ENCODE measurements at places on chromosomes 11 and 22. TPM values are rescaled to one million over a fixed set of nuclear protein-coding genes. Genes with fewer than 3 reads are reported as not detected.
A peak's percentile ranks its signal among the peaks of the same experiment; 100 is the strongest.

The GDPD4 gene
- not detected for total RNA-seq

The ZP1 gene
- not detected for total RNA-seq

The C11orf16 gene
- total RNA-seq: not detected

The MIAT gene
- 0.25 TPM for total RNA-seq

The RBMXL2 gene
- total RNA-seq: not detected

DNA sequence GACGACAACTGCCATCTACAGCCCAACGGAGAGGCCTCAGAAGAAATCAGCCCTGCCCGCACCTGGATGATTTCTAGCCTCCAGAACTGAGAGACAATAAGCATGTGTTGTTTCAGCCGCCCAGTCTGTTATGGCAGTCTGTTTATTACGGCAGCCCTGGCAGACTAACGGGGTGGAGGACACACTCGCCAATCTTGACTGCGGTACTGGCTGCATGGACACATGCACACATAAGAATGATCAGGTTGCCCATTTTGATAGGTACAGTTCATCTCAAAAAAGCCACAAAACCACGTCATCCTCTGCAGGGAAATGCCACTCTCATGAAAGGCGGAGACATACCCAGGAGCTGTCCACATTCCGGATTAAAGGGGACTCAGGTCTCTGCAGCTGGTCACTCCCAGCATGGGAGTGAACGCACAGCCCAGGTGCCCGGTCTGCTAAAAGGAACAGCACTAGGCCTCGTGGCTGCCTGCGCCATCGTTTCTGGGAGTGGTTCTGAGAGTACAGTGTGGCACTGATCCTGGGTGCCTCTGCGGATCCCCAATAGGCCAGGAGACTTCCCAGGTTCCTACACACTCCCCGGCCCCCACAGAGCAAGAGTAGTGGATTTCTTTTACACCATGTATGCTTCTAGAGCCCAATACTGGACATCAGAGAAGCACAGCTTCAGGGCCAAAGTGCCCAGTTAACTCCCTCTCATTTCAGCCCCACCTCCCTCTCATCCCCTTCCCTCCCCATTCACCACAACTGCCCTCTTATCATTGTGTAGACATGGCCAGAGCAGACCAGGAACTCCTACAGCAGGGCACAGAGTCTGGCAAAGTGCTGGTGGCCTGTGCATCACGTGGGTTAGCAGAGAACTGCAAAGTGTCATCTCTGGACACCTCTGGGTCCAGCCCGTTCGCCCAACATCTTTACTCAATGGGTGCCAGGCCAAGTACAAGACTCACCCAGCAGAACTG, 11.7 kb upstream of the COMT start:
- no peaks in the 10 kb centered on the region for H3K36me3 ChIP-seq
- no peak overlapping the region for H3K4me3 ChIP-seq
- no peak overlapping the region for H3K27ac ChIP-seq
- H3K27me3 ChIP-seq: no peaks in the 10 kb centered on the region
- peaks cover 7% of the 10 kb centered on the region for H3K4me1 ChIP-seq
- no peak for DNase-seq

GRCh38 chr11:67374571-67375281, 1.3 kb upstream of the CLCF1 start:
- H3K36me3 ChIP-seq: no peaks in the 10 kb centered on the region
- H3K27me3 ChIP-seq: peaks cover 29% of the 10 kb centered on the region
- peak overlapping the region; percentile 75 for H3K4me3 ChIP-seq
- peak overlapping the region; percentile 75 for H3K27ac ChIP-seq
- DNase-seq: no peak
- peaks cover 8% of the 10 kb centered on the region for H3K4me1 ChIP-seq

DNA sequence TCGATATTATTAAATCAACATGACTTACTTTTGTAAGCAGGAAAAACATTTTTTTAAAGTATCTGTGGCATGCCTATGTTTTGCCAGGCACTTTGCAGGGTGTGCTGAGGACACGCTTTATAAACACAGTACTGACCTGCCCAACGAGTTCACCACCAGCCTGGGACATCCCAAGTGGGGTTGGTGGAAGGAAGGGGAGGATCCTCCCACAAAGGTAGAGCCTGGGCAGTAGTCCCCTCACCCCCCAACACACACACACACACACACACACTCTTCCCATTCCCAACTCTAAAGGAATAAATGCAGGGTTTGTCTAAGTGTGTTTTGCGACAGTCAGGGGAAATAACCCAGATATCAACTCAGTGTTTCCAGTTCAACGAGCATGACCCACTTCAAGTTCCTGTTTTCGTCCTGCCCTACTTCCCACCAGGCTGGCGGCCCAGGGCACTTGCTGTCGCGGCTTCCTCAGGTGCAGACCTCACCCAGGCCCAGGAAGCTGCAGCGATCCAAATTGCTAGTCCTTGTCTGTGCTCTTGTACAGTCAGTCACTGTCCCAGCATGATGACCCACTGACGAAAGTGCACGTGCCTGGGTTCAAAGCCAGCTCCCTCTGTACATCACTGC, 3.1 kb downstream of the CERK start:
- H3K4me3 ChIP-seq: no peak overlapping the region
- DNase-seq: no peak
- no peaks in the 10 kb centered on the region for H3K27me3 ChIP-seq
- H3K36me3 ChIP-seq: no peaks in the 10 kb centered on the region
- peak overlapping the region; percentile 94 for H3K27ac ChIP-seq
- H3K4me1 ChIP-seq: peaks cover 73% of the 10 kb centered on the region

- H3K27ac ChIP-seq: no peak overlapping the region
- no peak for DNase-seq
- no peak overlapping the region for H3K4me3 ChIP-seq
Observed at GRCh38 chr11:93921695-93922468, 71.5 kb upstream of the VSTM5 start.

All from gastrocnemius medialis (tissue), 4 donors.